ENCODE measurements at places on chromosomes 2 and 18. TPM values are rescaled to one million over a fixed set of nuclear protein-coding genes. Genes with fewer than 3 reads are reported as not detected.

Gene ABCG5
- total RNA-seq: not detected

Gene KIF3C
- total RNA-seq: 19.2 TPM

Gene FAM124B
- total RNA-seq: 0.33 TPM

Gene FARP2
- 49.1 TPM for total RNA-seq

Gene IKZF2
- total RNA-seq: 5.2 TPM

Gene TRIB2
- 109 TPM for total RNA-seq

Gene BOLL
- not detected for total RNA-seq

Gene OR6B2
- total RNA-seq: not detected

Gene CAPN14
- 0.26 TPM for total RNA-seq

All from smooth muscle cell of the pulmonary artery (primary cell).